ENCODE measurements at places on chromosomes 4 and X. TPM values are rescaled to one million over a fixed set of nuclear protein-coding genes. Genes with fewer than 3 reads are reported as not detected.

The LARP1B gene
- 29.0 TPM for total RNA-seq

The DCAF4L1 gene
- 0.33 TPM for total RNA-seq

The IL15 gene
- 5.1 TPM for total RNA-seq

The COX7B gene
- total RNA-seq: 219 TPM

The AMTN gene
- total RNA-seq: not detected

The RNF175 gene
- 3.6 TPM for total RNA-seq

The TSPAN7 gene
- 15.5 TPM for total RNA-seq

The FHIP1A gene
- total RNA-seq: 50.2 TPM

The ANXA10 gene
- not detected for total RNA-seq

The PARM1 gene
- 12.1 TPM for total RNA-seq

The MGAT4D gene
- not detected for total RNA-seq

The FAM47C gene
- total RNA-seq: not detected

The MBTPS2 gene
- total RNA-seq: 9.9 TPM

The CSAG2 gene
- not detected for total RNA-seq

The F8A2 gene
- not detected for total RNA-seq

The PSAPL1 gene
- not detected for total RNA-seq

The ATP7A gene
- 9.4 TPM for total RNA-seq

The PGAM4 gene
- total RNA-seq: not detected

The TKTL2 gene
- total RNA-seq: not detected

The DOK7 gene
- not detected for total RNA-seq

The GPR119 gene
- total RNA-seq: not detected

The CTAG1B gene
- total RNA-seq: not detected

The MTTP gene
- total RNA-seq: not detected

The REELD1 gene
- 0.98 TPM for total RNA-seq

The TMEM255A gene
- total RNA-seq: 0.80 TPM
